ENCODE measurements at places on chromosomes 4 and X.

- DNase-seq = peak; percentile 23
Observed at GRCh38 chr4:38664706-38665401, 855 bp downstream of the KLF3 start.

- DNase-seq = no peak
Observed at GRCh38 chr4:655464-656151, 18.5 kb downstream of the ATP5ME start.

DNA sequence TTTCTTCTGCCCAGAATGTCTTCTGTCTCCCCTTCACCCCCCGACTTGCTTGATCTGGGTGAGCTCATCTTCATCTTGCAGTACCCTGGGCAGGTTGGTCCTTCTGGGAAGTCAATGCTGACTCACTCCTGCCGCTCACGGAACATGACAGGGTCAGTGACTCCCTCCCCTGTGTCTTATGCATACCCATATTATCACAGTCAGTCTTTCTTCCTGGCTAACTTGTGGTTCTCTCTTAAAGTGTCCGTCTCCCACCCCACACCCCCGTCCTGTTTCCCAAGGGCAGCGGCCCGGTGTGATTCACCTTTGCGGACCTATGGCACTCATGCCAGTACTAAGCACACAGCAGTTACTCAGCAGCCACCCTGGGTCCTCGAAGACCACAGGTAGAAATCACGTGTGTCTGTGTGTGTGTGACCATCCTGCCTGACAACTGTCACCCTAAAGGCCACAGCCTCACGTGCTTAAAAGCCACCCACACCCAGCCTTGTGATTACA is 17.7 kb downstream of the IQSEC2 start:
- no peak for DNase-seq

- no peak for DNase-seq
Observed at GRCh38 chrX:25726539-25726938, 411.6 kb upstream of the MAGEB18 start.

DNA sequence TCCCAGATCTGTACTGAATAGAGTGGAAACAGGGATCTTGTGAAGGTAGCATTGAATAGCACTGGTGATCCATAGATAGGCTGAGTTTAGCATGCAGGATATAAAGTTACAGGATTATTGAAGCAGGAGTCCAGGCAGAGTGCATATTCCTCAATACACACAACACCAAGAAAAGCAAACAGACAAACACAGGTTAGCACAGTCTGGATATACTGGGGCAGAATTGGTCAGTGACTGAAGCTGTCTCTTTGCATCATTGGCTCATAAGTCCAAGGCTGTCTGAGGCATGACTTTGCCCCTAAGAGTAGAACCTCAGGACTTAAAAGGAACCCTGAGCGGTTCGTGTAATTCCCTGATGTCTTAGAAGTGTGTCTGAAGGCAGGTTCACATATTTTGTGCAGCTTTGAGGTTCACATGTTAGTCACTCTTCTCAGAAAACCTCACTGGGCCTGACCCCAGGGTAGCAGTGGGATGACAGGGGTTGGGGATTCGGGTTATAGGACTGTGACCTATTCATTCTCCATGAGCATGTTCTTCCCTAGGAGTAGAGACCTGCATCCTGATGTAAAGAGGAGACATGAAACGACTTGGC is 134.6 kb downstream of the AASDH start:
- no peak for DNase-seq

- peak; percentile 18 for DNase-seq
Observed at GRCh38 chr4:173522160-173522950, 7.7 kb downstream of the HAND2 start.

DNA sequence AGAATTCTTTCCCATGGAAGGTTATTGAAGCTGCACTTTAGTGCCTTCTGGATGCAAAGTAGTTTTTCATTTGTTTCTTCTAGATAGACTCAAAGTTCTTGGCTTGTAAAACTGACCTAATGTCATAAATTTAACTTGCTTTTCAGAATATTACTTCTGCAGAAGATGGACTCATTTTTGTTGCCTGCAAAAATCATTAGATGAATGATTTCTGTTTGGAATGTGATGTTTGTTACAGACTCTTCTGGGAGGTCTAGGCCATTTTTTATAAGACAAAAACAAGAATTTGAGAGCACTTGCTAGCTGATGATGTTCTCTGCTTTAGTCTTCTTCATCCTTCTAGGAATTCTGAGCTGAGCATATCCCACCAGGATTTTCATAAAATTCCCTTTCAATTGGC is 308.6 kb upstream of the GIMD1 start:
- DNase-seq = no peak

- no peak for DNase-seq
Observed at GRCh38 chr4:94369046-94369445, 26.4 kb upstream of the HPGDS start.

- no peak for DNase-seq
Observed at GRCh38 chrX:3712870-3713224, 602 bp downstream of the PRKX start.

- no peak for DNase-seq
Observed at GRCh38 chrX:34659575-34659974, 2.5 kb upstream of the TMEM47 start.

GRCh38 chr4:6183740-6184139 is 16.6 kb downstream of the JAKMIP1 start:
- no peak for DNase-seq

DNA sequence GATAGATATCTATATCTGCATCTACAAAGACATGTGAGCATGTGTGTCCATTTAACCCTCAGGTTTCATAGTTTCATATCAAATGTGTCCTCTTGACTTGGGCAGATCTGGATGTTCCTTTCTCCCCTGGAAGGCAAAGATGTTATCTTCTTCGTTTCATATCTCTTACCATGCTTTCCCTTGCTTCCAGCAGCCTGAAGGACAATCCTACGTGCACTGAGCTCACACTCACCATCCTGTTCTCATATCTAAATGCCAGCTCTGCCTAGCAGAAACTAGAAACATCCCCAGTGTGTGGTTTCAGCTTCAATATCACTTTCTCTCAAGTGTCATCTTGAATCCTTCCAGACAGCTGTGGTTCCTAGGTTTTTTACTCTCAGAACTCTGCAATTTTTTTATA is 66.2 kb downstream of the ZAR1 start:
- DNase-seq = no peak

GRCh38 chrX:155148724-155149537 is 67.3 kb upstream of the VBP1 start:
- no peak for DNase-seq

DNA sequence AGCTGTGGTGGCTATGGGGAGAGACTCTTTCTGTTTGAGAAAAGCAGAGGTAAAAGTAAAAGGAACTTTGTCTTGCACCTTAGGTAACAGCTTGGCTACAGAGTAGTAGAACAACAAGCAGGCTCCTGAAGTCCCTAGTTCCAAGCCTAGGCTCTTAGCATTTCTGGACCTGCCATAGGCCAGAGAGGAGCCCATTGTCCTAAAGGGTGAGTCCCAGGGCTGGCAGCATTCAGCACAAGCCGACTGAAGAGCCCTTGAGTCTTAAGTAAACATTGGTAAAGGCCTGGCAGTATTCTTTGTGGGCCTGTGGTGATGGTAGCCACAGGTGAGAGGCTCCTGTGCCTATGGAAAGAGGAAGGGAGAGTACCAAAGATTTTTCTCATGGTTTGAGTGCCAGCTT is 38.2 kb downstream of the CSN3 start:
- DNase-seq = no peak

- no peak for DNase-seq
Observed at GRCh38 chr4:67776746-67777145, 22.6 kb upstream of the GNRHR start.

DNA sequence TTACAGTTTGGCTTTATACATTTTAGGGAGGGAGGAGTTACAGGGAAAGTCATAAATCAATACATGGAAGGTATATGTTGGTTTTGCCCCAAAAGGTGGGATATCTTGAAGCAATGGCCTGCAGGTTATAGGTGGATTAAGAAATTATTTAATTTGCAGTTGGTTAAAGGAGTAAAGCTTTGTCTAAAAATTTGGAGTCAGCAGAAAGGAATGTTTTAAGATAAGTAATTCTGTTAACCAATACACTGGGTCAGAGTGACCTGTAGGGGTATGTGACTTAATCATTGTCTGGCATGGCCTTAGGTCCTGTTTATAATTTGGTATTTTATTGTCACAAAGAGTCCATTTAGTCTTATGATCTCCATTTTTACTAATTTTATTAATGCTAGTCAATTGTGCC is 115.0 kb downstream of the AGTR2 start:
- no peak for DNase-seq

Data from NCI-H2171 (cell line).